NCI-H2171 (cell line): ENCODE measurements at places on chromosomes 7 and 10.

DNA sequence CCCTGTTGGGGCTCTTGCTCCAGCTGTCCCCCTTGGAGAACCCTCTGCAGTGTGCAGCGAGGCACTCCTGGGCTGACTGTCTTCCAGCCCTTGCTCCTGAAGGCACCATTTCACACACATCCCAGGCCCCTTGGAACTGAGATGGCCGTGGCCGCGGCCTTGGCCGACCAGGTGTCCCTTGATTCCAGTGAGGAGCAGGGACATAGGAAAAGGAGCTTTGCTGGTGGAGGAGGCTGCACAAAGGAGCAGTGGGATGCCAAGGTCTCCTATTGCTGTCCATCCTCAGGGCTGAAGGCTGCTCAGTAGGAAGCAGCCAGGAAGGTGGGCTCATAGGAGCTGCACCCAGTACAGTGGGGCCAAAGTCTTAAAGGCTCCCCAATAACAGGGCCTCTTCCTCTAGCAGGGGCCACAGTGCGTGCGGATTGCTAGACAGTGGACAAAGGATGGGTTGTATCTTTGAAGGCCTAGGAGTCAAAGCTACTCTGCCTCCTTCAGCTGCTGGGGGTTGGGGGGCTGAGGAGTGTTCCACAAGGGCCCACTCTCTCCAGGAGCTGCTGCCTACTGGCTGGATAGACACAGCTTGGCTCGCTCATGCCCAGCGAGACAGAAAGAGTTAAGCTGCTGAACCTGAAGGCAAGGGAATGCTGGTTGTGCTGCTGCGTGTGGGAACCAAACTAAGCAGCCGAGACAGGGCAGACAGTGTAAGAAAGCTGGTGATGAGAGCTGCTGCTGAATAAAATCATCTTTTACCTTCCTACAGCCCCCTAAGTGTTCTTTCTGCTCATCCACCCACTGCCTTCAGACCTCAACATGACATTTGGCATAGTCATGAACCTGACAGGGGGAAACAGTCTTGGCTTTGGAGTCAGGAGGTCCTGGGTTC is 891.9 kb upstream of the ZNF722 start:
- no peak for DNase-seq

DNA sequence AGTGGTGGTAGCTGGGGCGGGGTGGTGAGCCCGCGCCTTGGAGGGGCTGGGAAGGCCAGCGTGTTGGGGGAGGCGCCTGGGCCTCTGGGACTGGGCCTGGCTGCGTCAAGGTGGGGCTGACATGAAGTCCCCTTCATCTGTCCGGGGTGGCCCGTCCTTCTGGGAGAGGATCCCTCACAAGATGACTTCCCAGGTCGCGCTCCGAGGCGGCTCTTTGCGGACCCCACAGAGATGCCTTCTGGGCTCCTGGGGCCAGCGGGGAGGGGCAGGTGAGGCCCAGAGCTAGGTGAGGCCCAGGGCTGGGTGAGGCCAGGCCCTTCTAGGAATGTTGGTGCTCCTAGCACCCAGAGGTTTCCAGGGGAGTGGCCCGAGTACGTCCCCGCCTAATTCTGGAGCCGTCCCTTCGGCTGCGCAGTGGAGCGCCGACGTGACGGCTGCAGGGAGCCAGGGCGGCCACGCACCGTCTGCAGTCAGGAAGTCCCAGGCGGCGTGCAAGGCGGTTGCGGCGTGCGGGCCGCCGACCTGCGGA is 58.2 kb upstream of the NUPR2 start:
- DNase-seq, result no peak

GRCh38 chr7:143735962-143736361 is 21.5 kb downstream of the CTAGE6 start:
- no peak for DNase-seq

DNA sequence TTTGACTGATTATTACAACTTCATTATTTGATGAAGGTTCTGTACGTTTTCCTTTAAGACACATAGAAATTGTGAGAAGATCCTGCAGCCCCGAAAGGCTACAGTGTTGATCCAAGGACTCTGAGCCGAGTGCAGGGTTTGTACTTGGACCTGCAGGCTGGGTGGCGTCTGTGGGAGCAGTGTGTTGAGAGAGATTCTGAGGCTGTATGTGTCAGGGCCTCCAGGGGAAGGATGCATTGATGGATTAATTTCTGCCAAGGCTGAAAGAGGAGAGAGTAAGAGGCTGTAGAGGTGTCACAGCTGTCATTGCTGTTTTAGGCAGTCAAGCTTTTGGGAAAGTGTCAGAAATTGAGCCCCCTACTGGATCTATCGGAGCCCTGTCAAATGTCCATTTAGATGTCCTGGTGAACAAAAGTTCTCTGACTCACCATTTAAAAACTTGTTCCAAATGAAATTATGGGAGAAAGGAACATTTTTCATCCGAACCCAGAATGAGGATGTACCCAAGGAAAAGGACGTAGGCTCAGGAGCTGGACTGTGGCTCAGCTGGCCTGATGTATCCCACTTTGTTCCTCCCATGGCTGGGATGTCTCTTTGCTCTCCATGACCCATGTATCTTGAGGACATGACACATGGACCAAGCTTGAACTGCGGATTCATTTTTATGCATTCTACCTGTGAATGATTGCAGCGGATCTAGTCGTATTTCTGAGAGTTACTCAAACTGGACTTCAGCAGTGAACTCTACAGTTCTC is 102.2 kb downstream of the TCF7L2 start:
- no peak for DNase-seq

DNA sequence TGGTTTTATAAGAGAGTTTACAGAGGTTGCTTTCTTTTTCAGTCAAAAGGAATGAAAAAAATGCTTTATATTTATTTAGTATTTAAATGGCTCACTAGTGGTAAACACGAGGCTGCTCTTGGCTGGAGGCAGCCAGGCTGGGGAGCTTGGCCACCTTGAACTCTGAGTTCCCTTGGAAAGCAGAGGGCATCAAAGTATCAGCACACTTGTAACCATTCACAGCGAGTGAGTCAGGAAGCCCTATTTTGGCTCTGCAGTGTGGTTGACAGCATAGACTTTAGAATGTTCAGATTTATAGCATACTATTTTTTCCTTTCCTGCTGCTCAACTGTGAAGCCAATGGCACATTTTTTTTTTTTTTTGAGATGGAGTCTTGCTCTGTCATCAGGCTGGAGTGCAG is 51.6 kb downstream of the CYCS start:
- DNase-seq, result no peak

GRCh38 chr7:68269405-68269804 is 1272.8 kb downstream of the TYW1 start:
- no peak for DNase-seq

GRCh38 chr10:66795866-66796265 is 130.0 kb upstream of the LRRTM3 start:
- DNase-seq, result no peak

GRCh38 chr7:75945297-75946168 is 30.6 kb downstream of the POR start:
- DNase-seq, result no peak

DNA sequence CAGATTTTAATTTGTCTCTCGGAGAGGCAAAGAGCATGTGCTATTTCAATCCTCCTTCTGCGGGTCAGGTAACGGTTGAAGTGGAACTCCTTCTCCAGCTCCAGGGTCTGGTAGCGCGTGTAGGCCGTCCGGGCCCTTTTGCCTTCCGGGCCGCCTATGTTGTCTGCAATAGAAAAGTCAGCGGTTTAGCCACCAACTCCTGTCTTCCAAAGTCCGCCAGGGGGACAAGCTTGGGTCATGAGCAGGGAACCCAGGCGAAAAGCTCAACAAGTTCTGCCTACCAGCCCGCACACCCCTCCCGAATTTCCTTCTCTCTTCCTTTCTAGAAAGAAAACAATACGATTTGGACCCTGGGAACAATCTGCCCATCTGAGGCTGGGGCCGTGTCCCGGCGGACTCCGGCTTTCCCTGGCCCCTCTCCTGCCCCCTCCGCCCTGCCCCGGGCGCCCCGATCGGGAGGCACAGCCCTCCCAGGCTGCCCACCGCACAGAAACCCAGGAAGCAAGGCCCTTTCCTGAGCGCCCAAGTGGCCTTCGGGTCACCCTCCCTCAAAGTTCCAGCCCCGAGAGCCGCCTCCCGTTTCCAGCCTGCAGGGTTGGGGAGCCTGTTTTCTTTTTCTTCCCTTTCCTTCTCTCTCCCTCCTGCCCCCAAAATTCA is 1.4 kb downstream of the HOXA5 start:
- DNase-seq, result no peak

GRCh38 chr10:18545621-18546305 is 105.6 kb downstream of the NSUN6 start:
- no peak for DNase-seq

DNA sequence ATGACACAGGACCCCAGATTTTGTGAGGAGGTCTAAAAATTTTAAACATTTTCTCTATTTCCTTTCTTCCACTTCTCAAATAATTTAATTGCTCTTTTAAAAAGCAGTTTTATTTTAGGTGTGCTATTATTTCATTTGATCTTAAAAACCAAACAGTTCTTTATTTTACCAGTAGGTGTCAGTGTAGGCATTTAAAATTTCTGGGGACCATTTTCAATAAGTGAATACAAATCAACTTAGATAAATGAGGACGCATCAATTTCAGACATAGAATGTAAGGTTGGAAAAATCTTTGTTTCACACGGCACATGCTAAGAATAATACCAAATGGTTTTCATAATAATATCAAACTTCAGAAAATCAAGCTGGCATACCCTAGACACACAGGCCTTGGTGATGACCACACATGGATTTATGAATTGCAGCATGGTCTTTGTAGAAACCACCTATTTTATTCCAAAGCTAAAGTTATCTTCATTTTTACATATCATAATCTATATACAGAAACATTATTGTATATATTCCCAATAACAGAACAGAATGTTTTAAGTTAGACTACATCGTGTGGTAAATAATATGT is 127.6 kb upstream of the SLC26A5 start:
- peak; percentile 21 for DNase-seq

DNA sequence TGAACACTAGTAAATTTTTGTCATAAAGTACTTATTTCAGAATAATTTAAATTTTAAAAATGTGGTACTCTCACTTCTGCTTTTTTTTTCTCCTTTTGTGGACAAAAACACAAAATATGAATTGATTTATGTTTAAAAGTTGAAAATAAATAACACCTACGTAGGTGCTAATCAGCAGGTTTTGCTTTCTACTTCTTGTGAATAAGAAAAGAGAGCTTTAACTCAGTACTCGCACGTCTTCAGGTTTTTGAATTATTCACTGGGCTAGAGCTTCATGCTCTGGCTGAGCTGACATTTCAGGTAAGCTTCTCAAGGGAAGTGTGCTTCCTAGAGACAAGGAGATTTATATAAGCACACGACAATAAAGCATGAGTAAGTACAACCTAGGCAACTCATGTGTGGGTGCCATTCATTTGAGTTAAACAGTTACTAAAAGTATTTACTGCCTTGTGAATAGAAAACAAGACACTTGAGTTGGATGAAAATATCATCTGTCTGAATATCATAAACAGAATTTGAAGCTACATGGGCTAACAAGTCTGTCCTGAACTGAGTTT is 190.0 kb upstream of the POT1 start:
- no peak for DNase-seq

DNA sequence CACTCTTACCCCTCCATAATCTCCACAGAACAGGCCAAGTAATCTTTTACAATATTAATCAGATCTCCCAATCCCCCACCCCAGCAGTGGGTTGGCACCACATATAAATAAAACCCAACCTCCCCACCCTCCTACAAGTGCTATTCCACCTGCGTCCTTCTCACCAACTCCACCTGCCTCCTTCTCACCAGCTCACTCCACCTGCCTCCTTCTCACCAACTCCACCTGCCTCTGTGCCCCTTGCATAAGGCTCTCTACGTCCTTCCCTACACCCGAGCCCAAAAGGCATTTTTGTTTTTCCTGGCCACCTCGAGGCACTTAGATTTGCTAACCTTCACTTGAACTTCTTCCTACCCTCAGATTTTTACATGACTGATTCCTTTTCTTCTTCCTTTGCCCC is 89.7 kb downstream of the ATE1 start:
- DNase-seq, result no peak

- no peak for DNase-seq
These were observed 780.2 kb downstream of the MAGI2 start for GRCh38 chr7:78673272-78673671.

DNA sequence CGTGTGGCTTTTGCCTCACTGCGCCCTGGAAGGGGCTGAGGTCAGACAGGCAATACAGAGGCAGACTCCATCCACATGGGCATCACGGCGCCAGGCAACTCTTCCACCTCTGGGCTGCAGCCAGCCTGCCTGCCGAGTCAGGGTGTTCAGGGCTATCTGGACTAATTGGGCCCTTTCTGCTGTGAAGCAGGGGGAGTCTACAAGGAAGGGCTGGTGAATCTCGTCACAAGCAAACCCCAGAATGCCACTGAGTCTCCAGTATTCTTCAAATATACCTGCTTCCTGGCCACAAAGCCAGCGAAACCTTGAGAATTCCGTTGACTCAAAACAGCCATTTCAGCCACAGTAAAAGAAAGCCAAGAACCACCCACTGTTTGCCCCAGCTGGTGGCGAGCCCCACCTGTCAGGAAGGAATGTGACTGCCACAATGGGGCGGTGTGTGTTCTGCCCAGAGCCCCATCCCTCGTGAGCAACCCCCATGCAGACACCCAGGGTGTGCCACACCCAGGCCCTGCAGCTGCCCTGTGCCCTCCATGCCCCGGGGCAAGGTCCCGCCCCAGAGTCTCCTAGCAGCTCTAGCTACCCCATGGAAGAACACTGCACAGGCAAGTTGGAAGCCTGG is 117.3 kb downstream of the FAM53B start:
- DNase-seq, result no peak

DNA sequence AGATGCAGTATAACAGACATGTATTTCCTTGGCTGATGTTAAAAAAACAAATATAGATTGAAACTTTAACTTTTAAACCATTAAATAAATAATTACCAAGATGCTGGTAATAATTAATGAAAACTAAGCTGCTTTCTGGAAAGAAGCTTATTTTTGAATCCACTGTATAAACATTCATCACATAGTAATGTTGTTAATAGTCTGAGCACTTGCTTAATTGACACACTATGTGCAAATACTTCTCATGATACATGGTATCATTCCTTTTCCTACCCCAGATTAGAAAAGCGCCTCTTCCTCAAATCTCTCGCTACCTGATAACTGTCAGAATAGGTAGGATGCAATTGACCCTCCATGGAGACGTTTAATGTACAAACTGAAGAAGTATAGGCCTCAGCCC is 15.0 kb upstream of the COL28A1 start:
- no peak for DNase-seq

DNA sequence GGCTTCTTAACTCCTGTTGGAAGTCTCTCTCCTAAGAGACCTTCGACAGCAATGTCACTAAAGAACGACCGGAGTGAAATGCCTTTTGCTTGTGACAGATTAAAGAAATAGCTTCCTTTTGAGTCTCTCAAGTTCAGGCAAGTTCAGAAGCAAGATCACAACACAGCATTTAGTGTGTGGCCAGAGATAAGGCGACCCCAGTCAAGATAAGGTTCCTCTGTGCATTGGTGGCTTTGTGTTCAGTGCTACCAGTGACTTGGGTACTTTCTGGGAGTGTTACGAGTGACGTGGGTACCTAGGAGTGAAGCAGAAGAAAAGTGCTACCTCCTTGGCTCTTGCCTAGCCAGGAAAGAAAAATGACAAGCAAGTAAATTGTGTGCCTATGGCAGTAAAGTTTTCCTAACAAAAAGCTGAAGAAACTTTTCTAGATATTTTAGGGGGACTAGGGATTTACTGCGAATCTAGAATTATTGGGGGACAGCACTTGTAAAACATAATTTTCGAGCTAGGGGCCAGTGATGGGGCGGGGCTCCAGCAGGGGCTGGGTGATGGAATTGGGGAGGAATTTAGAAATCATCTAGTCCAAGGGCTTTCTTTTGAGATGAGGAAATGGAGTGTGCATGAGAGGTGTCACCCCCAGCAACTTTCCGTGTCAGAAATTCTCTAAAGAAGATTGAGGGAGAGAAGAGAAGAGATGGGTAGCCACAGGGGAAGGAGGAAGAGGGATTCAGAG is 191.9 kb upstream of the LYZL2 start:
- no peak for DNase-seq
